Activated CD4-positive, alpha-beta T cell treated with anti-CD3 and anti-CD28 coated beads, Interleukin-2, amount 50 U/mL, for 1 hour (primary cell): ENCODE measurements at places on chromosomes 11 and 22.

DNA sequence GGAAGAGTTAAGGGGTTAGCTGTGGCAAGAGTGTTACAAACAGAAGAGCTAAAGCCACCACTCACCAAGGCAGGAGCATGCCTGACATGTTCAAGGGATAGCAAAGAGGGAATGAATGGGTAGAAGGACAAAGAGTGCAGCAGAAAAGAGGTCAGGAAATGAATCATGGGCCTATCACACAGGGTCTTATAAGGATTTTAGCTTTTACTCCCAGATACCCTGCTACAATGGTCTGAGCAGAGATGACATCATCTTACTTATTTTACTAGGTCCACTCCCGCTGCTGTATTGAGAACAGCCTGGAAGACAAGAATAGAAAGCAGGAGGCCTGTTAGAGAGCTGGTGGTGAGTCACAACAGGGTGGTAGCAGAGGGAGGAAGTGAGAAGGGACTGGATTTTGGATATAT lies 9.8 kb downstream of the TRAF6 start:
- DNase-seq, result no peak

DNA sequence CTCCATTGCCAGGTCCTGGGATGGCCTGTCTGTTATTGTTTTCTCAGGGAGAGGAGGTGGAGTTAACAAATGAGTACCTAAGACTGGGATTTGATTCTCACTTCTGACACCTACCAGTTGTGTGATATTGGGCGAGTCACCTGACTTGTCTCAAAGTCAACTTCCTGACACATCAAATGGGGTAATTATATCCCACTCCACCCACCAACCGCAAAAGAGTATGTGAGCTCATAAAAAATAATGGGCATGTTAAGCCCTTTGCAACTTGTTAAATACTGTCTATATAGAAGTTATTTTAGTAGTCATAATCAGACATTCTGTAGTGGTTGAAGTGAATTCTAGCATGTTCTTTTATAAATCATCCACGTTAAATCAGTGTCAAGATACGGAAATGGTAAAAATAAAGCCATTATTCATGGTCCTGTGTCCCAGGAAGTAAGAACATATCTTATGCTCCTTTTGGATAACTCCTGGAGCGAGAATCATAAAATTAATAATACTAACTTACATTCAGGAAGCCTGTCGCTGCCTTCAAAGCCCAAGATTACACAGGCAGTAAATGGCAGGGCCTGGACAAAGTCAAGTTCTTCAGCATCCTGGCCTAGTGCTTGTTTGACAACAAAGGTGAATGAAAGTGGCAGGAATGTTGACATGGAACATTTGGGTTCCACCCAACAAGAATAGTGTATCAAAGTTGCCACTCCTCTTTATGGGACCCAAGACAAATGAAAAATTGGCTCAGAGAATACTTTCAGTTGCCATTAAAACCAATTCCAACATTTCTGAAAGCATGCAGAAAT lies 54.3 kb downstream of the SYTL2 start:
- peak; percentile 10 for DNase-seq

GRCh38 chr22:30801695-30802094 lies 107.0 kb downstream of the OSBP2 start:
- no peak for DNase-seq

GRCh38 chr11:95714843-95715776 lies 74.5 kb downstream of the FAM76B start:
- DNase-seq, result no peak

- DNase-seq, result peak; percentile 18
Observed at GRCh38 chr22:17121233-17122195, at the start of gene TMEM121B. Gene TMEM121B, minus strand, starts transcription at chr22:17121360. Its CDS starts 233 bp downstream, at chr22:17121127.

DNA sequence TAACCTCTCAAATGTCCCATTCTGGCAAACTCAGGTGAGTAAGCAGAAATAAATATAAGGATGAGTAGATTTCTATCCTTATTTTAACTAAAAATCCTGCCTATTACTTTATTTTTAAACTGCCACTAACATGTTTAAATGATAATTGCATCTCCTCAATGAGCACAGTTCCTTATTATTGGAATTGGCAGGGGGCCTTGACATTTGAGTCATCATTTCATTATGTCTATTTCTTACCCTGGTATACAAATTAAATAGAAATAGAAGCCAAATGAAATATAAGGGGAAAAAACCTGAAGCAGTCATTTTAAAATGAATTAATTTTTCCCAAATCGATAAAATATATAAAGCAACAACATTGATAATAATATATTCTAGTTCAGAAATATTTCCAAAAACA lies 81.2 kb downstream of the GUCY1A2 start:
- no peak for DNase-seq
